ENCODE measurements at places on chromosomes 11 and 22.

- no peak for DNase-seq
Observed at GRCh38 chr22:46967445-46968358, 205.3 kb downstream of the TBC1D22A start.

DNA sequence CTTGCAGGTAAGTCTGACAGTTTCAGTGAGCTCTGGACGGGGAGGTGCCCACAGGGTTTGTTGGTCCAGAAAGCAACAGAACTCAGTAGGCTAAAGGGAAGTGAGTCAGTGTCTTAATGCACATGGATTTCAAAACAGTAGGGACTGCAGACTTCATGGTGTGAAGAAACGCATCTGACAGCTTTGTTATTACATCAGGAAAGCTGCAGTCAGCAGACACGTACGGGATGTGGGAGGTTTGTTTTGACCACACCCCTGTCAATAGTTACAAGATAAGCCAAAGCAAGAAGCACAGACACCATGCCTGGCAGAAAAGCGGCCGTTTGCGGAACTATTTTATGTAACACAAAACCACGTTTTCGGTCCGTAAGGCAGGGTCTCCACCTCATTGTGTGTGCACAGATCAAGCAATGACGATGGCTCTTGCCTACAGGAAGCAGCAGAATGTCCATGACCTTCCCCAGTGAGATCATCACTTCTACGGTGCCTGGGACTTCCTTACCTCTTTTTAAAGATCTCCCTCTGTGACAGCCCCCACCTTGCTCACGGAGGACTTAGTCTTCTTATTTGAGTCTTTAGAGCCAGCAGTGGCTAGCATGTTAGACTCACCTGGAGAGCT is 58.2 kb upstream of the FTH1 start:
- no peak for DNase-seq

GRCh38 chr11:131737357-131737756 is 366.9 kb downstream of the NTM start:
- DNase-seq = no peak

GRCh38 chr11:108965306-108966001 is 300.6 kb downstream of the DDX10 start:
- DNase-seq = no peak

DNA sequence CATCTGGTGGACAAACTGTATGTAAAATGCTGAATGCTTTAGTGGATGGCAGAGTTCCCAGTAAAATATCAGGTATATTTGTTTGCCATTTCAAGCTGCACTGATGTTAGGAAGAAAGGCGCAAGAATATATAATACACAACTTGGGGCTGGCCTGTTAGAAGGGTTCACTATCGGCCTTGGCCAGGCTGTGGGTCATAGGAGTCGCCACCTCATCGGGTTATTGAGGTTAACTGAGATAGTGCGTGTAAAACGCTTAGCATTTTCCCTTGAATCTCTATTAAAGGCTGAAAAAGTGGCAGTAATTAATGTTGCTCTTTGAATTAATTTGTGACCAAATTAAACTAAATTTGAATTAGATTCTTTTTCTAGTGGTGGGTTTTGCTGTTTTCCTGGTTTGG is 5.1 kb downstream of the FAM118A start:
- no peak for DNase-seq

DNA sequence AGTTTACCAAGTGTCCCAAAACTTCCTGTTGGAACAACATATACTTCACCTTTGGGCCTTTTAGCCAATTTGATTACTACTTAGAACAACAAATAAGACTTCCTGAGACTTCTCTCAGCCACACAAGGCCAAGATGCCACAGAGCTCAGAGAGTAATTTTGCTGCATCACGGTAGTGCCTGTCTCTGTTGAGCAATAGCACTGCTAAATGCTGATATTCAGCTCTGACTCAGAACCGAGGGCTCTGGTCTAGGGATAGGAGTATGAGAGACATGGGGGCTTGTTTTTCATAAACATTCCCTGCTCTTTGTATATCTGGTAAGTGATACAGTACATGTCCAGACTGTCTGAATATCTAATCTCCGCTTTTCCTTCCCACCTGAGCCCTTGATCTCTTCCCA is 260.4 kb upstream of the ARHGAP20 start:
- no peak for DNase-seq

- no peak for DNase-seq
Observed at GRCh38 chr11:10436224-10436623, 18.8 kb upstream of the AMPD3 start.

- no peak for DNase-seq
Observed at GRCh38 chr22:31289344-31289743, 2.9 kb downstream of the PIK3IP1 start.

- DNase-seq = no peak
Observed at GRCh38 chr11:116279511-116279910, 493.3 kb downstream of the BUD13 start.

DNA sequence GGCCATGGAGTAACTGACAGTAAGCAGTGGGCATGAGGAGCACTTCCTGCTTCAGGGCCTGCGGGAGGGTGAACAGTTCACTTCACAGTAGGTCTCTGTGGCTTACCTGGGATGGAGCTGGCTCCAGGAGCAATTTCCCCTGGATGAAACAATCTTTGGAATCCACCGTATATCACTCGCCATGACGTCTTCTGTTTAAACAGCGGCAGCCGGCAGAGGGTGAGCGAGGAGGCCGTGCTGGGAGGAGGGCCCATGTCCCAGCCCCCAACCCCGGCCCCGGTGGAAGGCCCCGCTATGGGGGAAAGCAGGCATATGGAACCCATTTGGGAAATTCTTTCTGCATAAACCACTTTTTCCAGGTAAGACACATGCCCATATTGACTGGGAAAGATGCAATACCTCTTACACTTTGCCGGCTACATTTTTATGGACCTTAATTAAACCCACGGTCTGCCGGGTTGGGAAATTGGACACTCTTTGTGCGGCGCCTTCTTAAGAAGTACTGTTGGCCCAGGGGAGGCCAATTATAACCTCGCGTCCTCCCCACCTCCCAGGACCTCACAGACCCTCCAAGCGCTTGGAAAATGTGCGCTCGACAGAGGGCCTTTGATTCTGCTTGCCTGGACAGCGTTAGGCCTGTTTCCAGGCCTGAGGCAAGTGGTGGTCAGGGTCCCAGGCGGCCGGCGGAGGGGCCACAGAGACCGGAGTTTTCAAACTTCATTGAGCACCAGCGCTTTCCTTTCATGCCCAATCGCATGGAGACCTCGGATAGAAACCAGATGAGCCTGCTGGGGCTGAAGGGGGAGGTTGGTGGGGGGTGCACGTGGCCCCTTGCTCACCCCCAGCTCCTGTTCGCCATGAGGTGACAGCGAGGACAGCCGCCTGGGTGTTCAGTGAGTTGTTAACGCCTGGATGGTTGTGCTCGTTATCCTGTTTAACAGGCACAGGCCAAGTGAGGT is 40.4 kb downstream of the SMIM38 start:
- no peak for DNase-seq

GRCh38 chr11:72781313-72782080 is 12.3 kb downstream of the STARD10 start:
- DNase-seq = no peak
